ENCODE measurements at places on chromosomes 7 and 10.

- no peak for DNase-seq
Observed at GRCh38 chr7:131104596-131105293, 222.9 kb upstream of the MKLN1 start.

- DNase-seq = no peak
Observed at GRCh38 chr10:121684276-121684675, 86.0 kb upstream of the FGFR2 start.

- DNase-seq = no peak
Observed at GRCh38 chr7:40612298-40612697, 477.5 kb downstream of the SUGCT start.

DNA sequence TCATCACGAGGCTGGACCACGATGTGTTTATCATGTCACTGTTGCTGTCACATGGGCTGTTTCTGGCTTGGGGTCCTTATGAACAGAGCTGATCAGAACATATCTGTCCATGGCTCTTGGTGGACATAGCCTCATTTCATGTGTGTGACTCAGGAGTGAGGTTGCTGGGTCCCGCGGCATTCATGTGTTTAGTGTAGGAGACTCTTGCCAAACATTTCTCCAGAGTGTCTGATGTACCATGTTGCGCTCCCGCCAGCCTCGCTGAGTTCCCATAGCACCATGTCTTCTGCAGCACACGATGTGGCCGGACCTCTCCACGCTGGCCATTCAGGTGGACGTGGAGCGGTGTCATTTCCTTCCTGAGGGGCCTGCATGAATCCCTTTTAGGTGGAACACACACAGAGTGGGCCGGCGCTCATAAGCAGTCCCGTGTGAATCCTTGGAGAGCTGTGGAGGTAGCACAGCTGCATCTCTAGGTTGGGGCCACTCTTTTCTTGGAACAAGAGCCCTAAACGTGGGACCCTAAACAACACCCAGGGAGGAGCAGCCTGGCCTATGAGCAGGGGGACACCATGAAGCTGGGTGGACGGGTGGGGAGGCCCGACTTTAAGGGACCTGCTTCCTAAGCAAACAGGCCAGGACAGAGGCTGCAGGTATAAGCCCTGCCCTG is 134.6 kb downstream of the LHPP start:
- DNase-seq = no peak

DNA sequence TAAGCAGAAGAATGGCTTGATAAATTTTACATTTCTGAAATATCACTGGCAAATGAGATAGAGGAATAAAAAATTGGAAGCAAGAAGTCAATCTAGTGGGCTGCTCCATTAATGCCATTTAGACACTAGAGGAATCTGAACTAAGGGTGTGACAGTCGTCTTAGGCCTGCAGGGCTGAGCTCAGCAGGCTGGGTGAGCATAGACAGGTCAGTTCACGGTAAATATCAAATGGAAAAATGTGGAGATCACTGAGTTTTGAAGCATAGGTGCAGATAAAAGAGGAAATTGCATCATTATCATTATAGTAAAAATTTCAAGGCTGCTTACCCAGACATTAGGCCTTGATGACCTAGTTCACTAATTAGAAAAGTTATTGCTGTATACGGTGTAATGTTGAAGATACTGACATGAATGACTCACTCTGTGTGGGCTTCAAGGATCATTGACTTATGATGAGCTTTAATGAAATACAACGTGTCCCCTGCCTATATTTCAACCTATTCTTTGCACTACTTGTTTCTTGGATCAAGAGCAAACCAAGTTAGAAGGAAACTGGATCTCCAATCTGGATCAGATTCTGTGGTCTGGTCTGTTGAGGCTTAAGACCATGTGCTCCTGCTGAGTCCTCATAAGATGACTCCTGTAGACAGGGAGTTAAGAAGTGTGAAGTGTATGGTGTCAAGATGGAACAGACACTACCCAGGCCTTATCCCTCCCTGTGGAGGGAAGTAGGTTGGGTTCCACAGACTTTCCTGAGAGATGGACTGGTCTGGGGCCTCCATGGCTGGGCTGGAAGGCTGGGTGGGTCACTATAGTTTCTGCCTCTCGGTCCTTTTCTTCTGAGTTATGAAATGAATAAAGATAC is 3.6 kb downstream of the OR2F2 start:
- DNase-seq = no peak

- DNase-seq = no peak
Observed at GRCh38 chr7:22979251-22979650, 34.7 kb downstream of the HYCC1 start.

DNA sequence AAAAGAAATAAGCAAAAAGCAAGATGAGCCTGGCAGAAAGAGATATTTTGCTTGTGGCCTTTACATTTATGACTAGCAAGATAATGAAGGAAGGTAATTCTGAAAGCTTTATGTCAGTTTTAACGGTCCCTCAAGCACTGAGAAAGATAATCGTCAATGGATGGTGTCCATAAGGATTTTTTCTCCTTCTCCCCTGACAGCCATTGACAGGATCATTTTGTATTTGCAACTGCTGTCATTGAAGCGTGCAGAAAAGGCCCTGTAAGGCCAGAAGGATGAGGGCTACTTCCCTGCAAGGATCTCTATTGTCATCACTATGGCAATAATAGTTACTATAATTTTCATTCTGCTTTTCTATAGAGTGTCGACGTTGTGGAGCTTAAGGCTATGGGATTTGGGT is 994 bp upstream of the LRGUK start:
- no peak for DNase-seq

DNA sequence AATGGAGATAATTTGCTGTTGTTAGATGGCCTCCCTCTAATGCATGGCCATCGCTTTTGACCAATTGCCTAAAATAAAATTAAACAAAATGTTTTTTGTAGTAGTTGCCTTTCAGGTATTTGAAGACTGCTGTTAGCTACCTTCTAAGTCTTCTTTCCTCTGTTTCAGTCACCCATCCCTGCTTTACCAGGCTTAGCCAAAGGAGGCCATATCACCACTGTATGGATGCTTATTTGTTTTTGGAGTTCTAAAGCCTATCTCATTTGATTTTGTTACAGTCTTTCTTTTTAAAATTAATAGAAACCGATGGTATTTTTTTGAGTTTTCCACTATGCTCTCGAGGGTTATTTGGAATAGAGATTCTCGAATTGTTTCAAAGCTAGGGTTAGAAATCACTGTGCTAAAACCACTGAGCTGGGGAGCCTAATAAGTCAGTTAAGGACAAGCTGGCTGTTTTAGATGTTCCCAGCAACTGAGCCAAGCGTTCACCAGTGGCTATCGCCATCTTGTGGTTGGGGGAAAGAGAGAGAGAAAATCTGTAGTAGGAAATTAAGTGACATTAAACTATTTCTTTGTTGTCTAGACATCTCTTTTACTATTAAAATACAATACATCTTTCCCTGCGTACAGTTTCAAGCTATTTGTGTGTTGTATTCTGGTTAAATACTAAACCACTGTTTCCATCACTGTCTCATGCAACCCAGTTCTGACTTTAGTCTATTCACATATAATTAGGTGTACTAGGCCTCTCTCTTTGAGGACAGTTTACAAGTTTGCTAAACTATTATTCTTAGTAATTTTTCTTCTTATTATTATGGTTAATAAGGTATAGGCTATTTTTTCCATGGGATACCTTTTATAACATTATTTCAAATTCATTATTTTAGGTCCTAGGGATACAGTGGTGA is 52.2 kb downstream of the GPR158 start:
- no peak for DNase-seq

GRCh38 chr7:18708204-18708603 is 212.7 kb downstream of the HDAC9 start:
- DNase-seq = no peak

- DNase-seq = no peak
Observed at GRCh38 chr7:115864082-115864481, 166.5 kb downstream of the TFEC start.

DNA sequence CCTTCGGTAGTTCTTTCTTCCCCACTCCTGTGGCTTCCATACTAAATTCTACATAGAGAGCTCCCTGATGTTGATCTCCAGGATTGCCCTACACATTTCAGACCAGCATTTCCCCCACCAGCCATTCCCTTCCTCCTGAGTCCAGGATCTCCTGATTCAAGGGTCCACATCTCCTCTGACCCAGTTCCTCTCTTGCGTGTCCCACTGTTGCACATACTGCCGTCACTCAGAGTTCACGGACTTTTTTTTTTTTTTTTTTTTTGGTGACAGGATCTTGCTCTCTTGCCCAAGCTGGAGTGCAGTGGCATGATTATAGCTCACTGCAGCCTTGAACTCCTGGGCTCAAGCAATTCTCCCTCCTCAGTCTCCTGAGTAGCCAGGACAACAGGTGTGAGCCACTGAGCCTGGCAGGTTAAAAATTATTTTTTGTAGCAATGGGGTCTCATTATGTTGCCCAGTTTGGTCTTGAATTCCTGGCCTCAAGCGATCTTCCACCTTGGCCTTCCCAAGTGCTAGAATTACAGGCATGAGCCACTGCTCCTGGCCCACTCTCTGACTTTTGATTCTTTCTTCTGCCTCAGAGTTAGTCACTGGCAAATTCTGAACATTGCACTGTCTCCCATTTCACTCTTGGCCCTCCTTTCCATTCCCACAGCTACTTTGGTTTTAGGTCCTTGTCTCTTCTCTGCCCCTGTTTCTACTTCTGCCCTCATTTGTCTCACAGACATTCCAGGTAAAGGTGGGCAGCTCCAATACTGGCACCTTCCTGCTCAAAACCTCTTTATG is 29.6 kb upstream of the ZRANB1 start:
- no peak for DNase-seq

DNA sequence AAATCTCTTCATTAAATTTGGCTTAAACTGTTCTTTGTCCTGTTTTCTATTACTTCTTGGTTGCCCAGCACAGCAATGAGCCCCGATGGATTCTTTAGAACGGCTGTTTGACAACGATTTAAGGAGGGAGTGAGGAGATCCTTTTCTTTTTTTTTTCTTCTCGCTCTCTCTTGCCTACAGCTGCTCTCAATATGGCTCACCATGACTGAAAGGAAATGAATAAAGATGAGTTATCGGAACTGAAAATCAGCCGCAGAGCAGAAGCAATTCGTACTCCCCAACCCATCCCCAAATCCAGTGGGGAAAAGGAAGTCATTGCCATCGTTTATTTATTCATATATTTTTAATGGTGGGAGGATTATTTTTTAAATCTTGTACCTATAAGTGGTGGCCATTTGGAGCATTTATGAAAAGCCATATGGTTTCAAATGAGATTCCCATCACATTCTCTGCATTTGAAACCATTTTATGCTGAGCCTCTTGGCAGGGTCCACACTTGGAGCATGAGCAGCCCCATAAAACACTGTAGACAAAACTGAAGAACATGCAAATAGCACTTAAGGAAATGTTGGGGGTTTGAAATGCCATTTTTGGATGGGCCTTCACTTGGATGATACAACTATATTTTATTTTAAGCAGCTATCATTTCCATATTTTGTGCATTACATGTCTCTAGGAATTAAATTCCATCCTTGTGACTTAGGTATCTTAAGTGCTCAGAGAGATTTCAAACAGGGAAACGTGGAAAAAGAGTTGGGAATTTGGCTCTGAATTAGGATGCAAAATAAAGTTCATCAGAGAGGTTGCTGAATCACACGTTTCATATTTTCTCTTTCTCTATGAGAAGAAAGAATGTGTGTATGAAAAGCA is 107.7 kb upstream of the FZD1 start:
- no peak for DNase-seq

DNA sequence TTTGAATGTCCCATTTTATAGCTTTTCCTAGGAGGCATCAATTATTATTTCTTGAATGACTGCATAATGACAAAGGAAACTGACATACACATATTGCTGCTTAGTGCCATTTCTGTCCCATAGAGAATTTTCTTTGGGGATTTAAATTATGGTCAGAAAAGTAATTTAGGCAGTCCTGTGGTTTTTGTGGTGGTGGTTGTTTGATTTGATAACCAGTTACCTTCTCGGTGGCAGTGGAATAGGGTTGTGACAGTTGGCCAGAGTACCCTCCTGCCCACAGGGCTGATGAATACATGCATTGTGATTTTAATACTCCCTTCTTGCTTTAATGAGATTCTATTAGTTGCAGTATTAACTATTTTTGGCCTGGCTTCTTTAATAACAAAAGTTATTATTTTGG is 6.6 kb upstream of the SGCE start:
- no peak for DNase-seq

GRCh38 chr7:29976266-29976665 is 13.3 kb downstream of the SCRN1 start:
- no peak for DNase-seq

DNA sequence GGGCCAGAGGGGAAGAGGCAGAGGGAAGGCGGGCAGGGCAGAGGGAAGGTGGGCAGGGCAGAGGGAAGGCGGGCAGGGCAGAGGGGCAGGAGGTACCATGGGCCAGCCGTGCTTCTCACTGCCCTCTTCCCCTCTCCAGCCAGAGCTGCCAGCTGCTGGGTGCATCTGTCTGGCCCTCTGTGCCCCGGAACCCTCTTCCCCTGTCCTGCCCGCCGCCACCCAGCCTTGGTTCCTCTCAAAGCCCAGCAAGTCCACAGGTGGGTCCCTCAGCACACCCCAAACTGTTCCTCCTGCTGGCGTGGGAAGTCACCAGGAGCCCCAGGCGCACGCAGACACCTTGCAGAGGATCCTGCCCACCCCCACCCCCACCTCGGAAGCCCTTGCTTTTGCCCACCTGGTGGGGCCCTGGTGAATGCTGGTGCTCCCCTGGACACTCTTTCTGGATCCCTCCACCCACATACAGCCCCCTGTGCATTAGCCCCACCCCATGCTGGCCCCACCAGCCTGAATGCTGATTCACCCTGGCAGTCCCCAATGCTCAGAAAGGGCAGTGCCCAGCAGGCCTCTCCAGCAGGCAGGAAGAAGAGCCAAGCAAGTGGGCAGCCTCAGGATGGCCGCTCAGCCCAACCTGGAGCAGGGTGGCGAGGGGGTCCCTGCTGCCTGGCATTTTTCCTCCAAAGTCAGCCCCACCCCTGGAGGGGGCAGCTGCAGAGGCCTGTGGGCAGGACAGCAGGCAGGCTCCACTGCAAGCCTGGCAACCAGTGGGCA is 1.9 kb upstream of the PWWP2B start:
- no peak for DNase-seq

- no peak for DNase-seq
Observed at GRCh38 chr7:25117226-25118047, 7.6 kb downstream of the CYCS start.

GRCh38 chr7:41809529-41809939 is 106.6 kb upstream of the INHBA start:
- DNase-seq = no peak

DNA sequence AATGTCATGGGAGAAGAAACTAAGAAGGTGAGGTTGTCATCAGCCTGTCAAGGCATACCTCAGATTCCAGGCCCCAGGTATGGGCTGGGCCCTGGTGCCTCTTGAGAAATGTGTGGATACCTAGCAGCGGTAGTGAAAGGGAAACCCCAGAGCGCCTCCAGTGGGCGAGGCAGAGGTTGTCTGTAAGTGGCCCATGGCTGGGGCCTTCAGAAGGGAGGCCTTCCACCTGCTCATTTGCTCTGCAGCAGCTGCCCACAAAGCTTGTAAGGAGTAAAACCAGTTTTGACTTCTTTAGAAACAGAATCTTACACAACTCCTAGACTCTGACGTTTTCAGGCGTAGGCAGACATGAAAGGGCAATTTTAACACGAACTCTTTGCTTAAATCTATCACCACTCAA is 509.9 kb downstream of the PARD3 start:
- DNase-seq = no peak
